ENCODE measurements at places on chromosomes 2 and 18. TPM values are rescaled to one million over a fixed set of nuclear protein-coding genes. Genes with fewer than 3 reads are reported as not detected.

DNA sequence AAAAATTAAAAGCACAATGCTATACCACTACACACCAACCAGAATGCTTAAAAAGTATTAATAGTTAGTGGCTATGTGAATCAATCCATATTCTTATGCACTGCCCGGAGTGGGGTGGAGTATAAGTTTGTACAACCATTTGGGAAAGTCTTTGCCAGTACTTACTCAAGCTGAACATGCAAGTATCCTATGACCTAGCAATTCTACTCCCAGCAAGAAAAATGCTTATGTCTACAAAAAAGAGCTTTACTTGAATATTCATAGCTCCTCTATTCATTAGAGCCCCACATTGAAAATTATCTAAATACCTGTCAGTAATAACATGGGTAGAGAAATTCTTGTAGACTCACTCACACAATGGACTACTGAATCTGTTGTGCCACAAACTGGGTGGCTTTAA, 21.4 kb upstream of the CNOT11 start:
- DNase-seq: no peak

- peak; percentile 55 for DNase-seq
Measured at GRCh38 chr18:11654736-11655605, 34.1 kb upstream of the GNAL start.

NDUFV2 gene
- 144 TPM for total RNA-seq

TLX2 gene
- total RNA-seq: not detected

Data from naive thymus-derived CD4-positive, alpha-beta T cell (primary cell).